Adrenal gland (tissue), 19 donors: ENCODE measurements at places on chromosomes 2 and 18.

DNA sequence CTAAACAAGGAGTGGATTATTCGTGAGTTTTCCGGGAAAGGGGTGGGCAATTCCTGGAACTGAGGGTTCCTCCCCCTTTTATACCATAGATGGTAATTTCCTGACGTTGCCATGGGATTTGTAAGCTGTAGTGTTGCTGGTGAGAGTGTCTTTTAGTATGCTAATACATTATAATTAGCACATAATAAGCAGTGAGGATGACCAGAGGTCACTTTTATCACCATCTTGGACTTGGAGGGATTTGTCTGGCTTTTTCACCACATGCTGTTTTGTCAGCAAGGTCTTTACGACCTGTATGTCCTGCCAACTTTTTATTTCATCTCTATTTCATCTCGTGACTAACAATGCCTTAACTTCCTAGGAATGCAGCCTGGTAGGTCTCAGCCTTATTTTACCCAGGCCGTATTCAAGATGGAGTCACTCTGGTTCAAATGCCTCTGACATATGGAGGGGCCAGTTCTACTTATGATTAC is 124.8 kb upstream of the B3GNT2 start:
- DNase-seq, result no peak

GRCh38 chr2:213868526-213868925 is 542.3 kb upstream of the VWC2L start:
- DNase-seq, result no peak

- DNase-seq, result no peak
Observed at GRCh38 chr2:198143793-198144192, 339.4 kb downstream of the PLCL1 start.

GRCh38 chr18:29749704-29750103 is 1292.8 kb downstream of the DSC3 start:
- no peak for DNase-seq

DNA sequence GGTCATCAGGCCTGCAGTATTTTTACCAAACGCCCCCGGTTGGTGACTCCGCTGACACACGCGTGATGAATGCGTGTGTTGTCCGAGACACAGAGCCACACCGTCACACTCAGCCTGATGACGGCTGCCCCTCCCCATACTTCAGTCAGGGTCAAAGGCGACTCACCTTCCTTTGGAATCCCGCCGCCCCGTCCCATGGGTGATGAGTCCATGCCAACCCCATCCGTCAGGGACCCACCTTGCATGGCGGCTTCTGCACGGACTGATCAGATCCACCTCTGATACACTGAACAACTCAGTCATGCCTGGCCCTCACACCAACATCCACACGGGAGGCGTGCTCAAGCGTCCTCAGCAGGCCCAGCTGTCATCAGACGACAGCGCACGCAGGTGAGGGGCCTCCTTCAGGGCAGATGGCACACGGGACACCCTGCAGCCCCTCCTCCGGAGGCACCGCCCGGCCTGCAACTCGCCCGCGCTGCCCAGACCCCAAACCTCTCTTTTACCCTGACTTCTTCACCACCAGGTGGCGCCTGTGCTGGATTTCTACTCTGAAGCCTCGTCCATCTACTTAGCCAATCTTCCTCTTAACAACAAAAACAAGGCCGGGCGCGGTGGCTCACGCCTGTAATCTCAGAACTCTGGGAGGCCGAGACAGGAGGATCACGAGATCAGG is 89.2 kb downstream of the ZNF516 start:
- no peak for DNase-seq

DNA sequence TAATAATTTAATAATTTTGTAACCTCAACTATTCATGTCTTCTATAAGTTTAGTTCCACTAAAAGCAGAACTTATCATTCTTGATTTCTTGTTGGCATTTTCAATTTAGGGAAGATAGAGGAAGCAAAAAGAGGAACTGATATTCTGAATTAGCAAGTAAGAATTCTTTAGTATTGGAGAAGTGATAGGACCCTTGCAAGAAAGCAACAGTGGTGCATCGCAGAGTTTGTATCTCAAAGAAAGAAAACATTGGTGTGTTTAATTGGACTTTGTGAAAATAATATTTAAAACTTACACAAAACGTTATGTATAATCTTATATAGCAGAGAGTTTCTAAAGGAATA is 36.5 kb upstream of the TNFRSF11A start:
- no peak for DNase-seq

DNA sequence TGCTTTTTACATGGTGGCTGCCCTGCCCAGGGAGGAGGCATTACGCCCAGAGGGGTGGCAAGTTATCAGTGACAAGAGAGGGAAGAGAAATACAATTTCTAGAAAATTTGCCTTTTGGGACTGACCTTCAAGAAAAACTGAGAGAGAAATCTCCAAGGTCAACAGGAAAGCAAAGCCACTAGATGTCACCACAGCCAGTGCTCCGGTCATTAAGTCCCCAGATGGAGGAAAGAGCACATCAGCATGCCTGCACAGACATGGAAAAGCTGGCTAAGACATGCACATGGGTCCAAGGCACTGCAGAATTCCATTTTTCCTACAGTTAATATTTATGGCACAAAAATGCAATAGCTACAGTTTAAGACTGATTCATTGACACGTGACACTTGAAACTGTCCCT is 21.0 kb downstream of the FHL2 start:
- DNase-seq, result no peak

GRCh38 chr2:85308896-85309555 is 18.8 kb downstream of the TGOLN2 start:
- DNase-seq, result peak; percentile 79

DNA sequence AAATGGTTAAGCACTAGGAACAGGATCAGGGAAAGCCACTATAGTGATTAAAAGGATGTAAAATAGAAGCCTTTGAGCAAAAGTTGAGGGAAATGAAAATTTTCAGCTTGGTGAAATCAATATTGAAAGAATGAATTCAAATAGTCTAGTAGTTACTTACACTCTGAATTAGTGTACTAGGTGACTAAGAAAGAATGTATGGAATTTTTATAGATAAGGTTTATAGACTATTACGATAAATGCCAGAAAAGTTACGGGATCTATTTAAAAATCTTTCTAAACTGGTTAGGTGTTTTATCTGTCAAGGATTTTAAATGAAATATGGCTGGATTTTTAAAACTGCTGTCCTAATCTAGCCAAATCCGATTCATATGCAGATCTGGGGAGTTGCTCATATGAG is 208.6 kb downstream of the MYO3B start:
- no peak for DNase-seq

DNA sequence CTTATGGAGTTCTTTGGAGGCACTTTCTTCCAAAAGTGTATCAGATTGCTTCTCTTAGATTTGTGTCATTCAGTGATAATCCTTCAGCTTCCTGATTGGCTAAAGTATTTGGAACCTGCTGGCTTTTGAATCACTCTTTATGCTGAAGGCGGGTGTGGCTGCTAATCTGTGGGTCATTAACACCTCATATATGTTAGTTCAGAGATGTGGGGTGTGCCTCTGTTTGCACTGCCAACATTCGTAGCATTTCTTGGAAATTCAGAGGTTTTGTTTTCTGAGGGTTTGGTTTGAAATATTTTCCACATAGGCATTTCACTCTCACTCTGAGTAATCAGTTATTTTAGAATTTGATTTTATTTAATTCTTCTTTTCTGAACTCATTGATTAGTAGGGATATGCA is 1604.4 kb upstream of the ACVR2A start:
- no peak for DNase-seq
